ENCODE measurements at places on chromosomes 11 and 22.

DNA sequence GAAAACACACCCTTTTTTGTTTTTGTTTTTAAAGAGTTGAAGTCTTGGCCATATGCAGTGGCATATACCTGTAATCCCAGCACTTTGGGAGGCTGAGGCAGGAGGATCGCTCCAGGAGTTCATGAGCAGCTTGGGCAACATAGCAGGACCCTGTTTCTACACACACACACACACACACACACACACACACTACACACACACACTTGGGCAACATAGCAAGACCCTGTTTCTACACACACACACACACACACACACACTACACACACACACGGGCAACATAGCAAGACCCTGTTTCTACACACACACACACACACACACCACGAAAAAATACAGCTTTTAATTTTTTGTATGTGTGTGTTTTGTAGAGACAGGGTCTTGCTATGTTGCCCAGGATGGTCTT lies 54.5 kb downstream of the HIPK3 start:
- no peak for DNase-seq

DNA sequence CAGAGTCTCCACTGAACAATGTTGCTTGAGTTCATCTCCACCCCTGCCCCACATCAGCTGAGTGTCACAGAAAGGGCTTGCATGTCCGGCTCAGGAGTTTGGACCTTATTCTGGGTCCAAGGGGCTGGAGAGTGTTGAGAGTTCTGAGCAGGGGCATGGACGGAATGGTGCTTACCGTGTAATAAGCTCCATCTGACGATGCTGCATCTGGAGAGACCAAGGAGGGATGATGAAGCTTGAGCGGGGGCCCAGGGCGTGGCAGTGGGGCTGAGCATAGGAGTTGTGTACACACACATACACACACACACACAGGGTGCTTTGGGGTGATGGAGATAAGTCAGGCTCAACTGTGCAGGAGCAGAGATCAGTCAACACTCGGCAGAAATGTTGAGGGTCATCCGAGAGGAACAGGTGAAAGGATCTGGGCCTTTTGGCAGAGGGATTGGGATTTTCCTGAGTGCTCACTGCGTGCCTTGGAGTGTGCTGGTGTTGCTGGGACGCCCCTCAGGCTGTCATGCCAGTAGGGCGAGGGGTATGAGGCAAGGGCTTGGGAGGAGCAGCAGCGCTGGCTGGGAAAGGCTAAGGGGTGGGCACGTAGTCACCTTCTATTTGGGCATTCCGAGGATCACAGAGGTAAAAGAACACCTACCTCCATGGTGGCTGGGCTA lies 2.3 kb downstream of the USP35 start:
- DNase-seq, result no peak

GRCh38 chr11:68040101-68040956 lies 1.5 kb downstream of the TCIRG1 start:
- peak; percentile 15 for DNase-seq

DNA sequence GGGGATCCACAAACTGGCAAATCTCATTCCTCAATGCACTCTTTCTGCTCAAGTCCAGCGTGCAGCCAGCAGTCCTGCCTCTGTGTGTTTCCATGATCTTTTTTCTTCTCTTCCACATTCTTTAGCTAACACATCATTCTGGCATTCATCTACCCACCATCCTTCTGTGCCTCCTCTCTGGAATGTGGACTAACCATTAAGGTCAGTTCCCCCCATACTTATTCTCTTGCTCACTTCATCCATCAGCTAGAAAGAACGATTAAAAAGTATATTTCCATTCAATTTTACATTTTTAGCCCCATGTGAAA lies 7.8 kb downstream of the KIRREL3 start:
- no peak for DNase-seq

GRCh38 chr11:112057170-112057569 lies 16.6 kb downstream of the PIH1D2 start:
- no peak for DNase-seq

DNA sequence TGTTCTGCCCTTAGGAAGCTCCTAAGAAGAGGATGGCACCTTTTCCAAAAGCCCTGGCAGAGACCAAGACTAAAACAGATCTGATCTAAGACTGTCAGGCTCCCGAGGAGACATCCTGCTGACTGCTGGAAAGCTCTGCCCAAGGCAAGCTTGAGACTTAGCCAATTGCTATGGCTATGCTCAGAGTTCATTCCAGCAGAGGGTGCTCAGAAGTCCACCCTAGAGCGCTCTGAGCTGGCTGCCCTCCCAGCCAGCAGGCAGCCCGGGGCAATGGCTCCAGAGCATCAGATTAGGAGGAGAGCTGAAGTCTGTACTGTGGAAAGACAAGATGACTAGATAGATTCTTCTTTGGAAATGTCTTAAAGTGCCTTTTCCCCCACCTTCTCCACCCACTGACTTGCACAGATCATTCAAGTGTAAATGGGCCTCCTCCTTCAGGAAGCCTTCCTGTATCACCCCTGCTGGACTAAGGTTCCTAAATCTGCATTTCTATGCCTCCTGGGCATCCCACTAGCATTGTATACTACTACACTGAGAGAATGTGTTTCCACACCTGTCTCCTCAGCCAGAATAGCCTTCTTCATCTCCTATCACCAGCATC lies 23.4 kb downstream of the LRRC55 start:
- DNase-seq, result no peak

- DNase-seq, result no peak
Observed at GRCh38 chr11:48150213-48150612, 66.4 kb upstream of the OR4B1 start.

DNA sequence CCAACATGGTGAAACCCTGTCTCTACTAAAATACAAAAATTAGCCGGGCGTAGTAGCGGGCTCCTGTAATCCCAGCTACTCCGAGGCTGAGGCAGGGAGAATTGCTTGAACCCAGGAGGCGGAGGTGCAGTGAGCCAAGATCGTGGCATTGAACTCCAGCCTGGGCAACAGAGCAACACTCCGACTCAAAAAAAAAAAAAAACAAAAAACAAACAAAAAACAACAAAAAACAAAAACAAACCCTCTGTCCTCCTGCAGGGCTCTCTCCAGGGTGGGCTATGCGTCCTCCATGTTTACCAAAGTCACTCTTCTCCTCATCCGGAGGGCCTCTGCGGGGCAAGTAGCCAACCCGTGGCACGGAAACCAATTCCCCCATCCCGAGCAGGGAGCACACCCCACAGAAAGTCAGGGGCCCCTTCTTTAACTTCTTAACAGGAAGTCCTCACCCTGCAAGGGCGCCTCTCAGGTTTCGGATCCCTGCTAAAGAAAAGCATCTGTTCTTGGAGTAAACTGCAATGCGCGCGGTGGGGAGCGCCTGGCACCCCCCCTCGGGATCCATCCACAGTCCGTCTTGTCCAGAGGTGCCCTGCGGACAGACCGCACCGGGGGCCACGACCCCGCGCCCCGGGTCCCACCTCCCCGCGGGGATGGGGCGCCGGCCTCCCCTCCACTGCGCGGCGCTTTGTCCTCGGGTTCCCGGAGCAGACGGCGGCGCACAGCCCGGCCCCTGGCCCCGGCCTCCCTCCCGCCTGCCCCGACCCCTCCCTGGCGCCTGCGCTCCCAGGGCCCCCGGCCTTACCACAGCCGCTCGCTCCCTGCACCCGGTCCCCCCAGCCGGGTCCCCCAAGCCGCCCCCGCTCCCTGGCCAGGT lies 712 bp downstream of the CERK start:
- DNase-seq, result no peak

GRCh38 chr11:77661670-77662069 lies 24.1 kb upstream of the CLNS1A start:
- no peak for DNase-seq

DNA sequence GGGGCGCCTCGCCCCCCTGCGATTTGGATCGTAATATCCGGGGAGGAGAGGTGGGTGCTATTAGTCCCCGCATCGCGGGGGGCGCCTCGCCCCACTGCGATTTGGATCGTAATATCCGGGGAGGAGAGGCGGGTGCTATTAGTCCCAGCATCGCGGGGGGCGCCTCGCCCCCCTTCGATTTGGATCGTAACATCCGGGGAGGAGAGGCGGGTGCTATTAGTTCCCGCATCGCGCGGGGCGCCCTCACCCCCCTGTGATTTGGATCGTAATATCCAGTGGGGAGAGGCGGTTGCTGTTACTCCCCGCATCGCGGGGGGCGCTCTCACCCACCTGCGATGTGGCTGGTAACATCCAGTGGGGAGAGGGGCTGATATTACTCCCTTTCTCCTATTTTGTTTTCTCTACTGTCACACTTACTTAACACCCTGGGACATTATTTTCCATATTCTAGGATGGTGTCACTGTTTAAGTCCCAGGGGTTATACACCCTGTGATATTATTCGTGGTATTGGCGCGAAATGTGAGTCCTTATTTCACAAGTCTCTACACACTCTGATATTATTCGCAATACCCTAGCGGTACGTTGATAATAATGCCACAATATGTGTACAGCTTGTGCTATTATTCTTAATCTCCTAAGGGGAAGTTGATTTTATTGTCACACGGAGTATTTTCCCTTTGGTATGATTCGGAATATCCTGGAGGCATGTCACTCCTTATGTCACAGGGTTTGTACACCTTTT lies 57.8 kb upstream of the ALDH3B2 start:
- DNase-seq, result no peak

DNA sequence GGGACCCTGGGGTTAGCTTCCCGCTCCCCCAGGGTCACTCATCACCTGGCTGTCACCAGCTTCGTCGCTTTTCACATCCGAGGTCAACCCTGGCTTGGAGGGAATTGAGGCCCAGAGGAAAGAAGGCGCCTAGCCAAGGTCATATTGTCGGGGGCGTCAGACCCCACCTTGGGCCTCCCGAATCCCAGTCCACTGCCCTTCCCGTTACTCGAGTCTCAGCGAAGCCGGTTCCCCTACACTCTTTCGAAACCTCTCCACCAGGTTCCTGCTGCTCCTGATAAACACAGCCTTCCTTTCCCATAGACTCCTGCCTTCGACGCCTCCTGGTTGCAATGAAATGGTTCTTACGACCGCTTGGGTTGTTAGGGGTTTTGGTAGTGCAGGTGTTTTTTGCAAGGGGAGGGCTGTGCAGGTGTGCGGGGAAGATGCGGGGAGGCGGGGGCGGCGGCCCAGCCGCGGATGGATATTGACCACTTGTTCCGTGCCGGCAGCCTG lies 642 bp downstream of the NAA40 start:
- DNase-seq, result no peak

- DNase-seq, result no peak
Observed at GRCh38 chr11:58498464-58498863, 9.4 kb downstream of the OR5B21 start.

DNA sequence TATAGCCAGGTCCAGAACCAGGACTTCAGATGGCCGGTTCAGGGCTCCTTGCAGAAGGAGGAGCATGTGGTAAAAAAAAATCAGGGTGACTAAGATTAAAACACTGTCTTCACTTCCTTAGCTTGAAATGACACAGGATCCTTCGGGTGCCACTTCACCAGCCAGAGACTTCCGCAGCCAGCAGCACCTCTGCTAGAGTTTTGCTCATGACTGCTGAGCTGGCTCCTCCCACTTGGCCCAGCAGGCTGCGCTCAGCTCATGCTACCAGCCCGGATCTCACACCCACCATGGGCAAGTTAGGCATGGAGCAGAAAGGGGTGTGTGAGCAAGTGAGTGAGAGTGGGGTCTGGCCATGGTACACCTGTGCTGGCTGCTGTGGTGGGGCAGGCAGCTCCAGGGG lies 6.6 kb upstream of the MS4A18 start:
- no peak for DNase-seq

- no peak for DNase-seq
Observed at GRCh38 chr11:122664188-122664587, 8.7 kb downstream of the UBASH3B start.

- DNase-seq, result no peak
Observed at GRCh38 chr11:57426439-57426928, 437 bp downstream of the SLC43A3 start.

- no peak for DNase-seq
Observed at GRCh38 chr11:105948918-105949590, 73.0 kb downstream of the MSANTD4 start.

- no peak for DNase-seq
Observed at GRCh38 chr22:50318698-50319411, 8.0 kb downstream of the DENND6B start.

DNA sequence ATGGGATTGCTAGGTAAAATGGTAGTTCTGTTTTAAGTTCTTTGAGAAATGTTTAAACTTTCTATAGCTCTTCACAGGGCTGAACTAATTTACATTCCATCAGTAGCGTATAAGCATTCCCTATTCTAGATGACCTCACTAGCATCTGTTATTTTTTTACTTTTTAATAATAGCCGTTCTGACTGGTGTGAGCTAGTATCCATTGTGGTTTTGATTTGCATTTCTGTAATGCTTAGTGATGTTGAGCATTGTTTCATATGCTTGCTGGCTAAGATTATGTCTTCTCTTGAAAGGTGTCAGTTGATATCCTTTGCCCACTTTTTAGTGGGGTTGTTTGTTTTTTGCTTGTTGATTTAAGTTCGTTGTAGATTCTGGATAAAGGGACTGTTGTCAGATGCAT lies 35.9 kb downstream of the MMP27 start:
- no peak for DNase-seq

GRCh38 chr11:117870103-117870952 lies 6.1 kb downstream of the FXYD6 start:
- peak; percentile 55 for DNase-seq

- no peak for DNase-seq
Observed at GRCh38 chr22:37157516-37158285, 8.0 kb upstream of the IL2RB start.

DNA sequence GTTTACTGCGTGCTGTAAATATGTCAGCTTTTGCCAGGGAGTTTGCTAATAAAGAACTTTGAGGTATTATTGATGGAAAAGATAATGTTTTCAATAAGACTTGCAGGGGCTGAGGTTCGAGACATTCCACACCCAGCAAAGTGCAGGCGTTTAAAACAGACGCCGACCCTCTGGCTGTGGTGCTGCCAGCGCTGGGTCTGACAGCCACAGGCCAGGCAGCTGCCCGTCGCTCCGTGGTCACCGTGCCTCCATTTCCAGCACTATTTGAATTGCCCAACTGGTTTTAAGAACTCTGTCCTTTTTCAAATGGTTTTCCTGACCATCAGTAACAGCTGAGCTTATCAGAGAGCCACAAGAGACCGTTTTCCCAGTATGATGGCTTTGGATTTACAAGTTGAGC lies 28.1 kb upstream of the ALX4 start:
- DNase-seq, result no peak

DNA sequence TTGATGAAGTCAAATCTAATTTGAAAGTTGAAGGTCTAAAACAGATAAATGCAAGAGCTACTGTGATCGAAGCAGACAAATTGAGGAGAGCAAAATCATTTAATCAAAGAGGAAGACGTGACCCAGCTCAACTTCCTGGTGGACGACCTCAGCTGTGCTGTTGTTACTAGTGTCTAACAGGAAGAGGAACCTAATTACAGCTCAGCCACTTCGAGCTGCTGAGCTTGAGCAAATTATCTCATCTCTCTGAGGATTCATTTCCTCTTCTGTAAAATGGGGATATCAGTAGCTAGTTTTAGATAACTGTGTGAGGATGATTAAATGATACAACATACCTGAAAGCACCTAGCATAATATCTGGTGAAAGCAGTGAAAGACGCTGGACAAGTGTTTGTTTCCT lies 48.6 kb upstream of the OLFML1 start:
- DNase-seq, result no peak

GRCh38 chr22:47798229-47798628 lies 1035.8 kb downstream of the TBC1D22A start:
- no peak for DNase-seq
